ENCODE measurements at places on chromosomes 6 and 20.
A peak's percentile ranks its signal among the peaks of the same experiment; 100 is the strongest.

DNA sequence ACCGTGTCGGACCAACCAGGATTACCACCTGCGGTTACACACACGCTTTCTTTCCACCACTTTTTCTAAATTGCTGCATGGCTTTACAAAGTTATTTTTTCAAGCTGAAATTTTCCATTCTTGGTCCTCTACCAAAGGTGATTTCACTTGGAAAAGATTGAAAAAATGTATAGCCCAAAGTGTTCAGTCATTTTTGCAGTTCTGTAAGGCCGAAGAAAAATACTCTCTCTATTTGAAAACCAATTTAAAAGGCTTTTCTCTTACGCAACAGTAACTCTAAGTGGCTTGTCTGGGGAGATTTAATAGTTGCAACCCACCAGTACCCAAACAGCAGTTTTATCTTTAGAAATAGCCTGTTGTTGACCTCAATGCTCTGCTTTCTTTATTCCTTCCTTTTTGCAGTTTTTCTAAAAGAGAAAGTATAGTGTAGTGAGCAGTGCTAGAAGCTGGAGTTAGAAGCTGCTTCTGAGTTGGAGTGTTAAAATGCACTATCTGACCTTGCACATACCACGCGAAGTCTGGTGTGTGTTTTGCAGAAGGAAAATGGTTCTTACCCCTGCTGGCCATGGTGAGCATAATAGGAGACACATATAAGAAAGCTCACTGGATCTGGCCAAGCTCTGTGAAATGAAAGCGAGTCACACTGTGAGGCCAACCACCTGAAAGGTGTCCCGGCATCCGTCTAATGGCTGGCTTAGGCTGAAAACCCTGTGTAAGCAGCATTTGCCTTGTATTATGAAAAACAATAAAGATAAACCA, 271.6 kb upstream of the PRND start:
- DNase-seq, result no peak

DNA sequence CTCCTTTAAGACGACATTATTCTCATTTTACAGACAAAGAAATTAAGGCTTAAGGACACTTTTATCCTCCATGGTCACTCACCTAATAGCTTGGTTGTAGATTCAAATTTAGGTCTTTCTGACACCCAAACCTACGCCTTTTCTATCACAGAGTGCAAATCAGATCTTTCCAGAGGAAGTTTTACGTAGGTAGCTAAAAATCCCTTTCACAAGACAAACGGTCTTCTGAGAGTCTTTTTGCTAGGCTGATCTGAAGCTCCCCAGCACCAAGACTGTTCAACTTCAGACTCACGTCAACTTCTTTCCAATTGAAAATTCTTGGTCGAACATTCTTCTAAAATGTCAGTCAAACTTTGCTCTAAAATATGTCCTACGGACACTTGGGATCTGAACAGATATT, 46.5 kb downstream of the BLOC1S5 start:
- DNase-seq, result no peak

DNA sequence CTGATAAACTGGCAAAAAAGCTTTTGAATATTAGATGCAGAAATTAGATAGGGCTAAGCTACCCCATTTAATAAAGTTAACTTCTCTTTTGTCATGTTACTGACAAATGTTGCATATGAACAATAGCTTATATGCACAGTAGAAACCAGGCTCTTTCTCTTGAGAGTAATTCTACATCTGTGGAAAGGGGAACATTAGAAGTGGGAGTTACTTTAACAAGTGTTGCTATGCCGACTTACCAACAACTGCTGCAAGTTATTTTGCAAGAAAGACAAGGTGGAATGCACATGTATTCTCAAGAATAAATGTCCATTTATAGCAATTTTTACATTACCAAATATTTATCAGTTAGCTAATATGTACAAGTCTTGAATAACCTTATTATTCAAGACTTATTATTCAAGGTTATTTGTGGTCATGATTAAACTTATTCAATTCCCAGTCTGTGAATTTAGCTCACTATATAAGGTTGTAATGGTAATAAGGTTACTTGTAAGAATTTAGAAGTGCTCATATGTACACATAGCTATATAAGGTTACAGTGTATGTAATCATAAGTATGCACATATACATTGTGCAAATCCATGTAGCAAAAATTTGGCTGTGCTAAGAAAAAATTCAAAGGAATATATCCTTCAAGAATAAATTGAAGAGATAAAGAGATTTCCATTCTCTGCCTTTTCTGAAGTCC, 38.3 kb downstream of the ADGRG6 start:
- no peak for DNase-seq

DNA sequence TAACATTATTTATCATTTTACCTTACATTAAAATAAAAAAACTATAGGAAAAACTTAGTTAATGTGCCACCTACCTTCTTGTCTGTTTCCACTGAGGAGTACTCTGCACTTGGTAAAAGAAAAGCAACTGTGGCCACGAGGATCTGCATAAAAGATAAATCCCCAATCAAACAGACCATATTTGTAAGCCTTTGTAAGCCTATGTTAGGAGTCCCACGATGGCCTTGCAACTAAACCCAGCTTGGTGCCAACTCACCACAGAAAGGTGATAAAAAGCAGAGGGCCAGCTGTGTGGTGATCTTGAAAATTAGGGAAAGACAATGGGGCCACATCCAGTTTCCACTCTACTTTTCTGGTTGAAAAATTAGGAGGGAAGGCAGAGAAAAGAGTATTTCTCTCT, 156.9 kb downstream of the INSM1 start:
- DNase-seq, result no peak

- DNase-seq, result no peak
Observed at GRCh38 chr6:111939902-111940301, 66.7 kb upstream of the FYN start.

- peak; percentile 29 for DNase-seq
Observed at GRCh38 chr6:87436435-87436834, 28.7 kb downstream of the CFAP206 start.
